ENCODE measurements at places on chromosomes 5 and 9.

GRCh38 chr5:73118391-73118973, 1.9 kb upstream of the TMEM171 start:
- no peak for DNase-seq

- no peak for DNase-seq
Measured at GRCh38 chr5:150675069-150675468, 14.0 kb downstream of the MYOZ3 start.

DNA sequence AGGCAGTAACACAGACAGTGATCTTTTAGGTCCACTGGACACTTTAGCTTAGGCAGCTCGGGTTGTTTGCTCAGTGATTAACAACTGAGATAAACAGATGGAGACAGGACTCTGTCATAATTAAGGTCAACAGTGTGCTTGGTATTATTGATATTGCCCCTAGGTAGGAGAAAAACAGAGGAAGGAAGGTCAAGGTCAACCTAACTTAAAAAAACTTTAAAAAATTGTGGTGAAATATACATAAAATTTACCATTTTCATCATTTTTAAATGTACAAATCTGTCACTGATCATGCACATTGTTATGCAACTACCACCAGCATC, 2.1 kb upstream of the HSPA4 start:
- no peak for DNase-seq

DNA sequence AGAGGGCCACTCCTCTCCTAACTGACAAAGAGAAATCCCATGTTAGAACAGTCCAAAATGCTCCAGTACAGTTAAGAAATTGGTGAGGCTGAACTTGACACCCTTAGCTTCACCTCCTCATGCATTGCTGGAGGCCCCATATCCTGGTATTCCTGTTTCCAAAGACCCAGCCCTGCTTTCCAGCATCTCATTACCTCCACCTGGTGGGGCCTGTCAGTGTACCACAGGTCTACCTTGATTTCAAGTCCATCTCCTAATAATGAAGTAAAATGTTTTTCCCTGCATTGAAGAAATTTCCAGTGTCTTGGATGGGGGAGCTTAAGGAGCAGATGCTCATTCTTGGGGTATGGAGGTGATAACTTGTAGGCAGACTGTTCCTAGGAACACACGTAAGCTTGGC, 70.6 kb upstream of the S1PR3 start:
- no peak for DNase-seq

- DNase-seq: no peak
Measured at GRCh38 chr5:160134332-160134731, 15.1 kb upstream of the PWWP2A start.

GRCh38 chr9:131270171-131271015, 5.9 kb downstream of the FAM78A start:
- no peak for DNase-seq

GRCh38 chr5:9066349-9066748, 479.5 kb downstream of the SEMA5A start:
- no peak for DNase-seq

DNA sequence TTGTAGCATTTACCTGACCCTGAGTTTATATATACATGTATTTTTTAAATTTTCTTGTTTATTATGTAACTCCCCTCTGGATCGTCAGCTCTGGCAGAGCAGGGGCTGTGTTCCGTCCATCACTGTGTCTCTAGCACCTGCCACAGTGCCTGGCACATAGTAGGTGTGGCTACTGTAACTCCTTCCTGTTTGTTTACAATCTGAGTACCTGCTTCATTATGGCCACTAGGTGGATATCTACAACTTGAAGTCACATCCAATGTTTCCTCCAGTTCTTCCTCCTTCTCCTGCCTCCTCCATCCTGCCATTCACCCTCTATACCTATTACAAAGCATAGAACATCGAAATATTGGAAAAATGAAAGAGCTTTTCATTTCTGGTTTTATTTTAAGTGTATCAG, 14.2 kb upstream of the PPP1R2B start:
- no peak for DNase-seq

DNA sequence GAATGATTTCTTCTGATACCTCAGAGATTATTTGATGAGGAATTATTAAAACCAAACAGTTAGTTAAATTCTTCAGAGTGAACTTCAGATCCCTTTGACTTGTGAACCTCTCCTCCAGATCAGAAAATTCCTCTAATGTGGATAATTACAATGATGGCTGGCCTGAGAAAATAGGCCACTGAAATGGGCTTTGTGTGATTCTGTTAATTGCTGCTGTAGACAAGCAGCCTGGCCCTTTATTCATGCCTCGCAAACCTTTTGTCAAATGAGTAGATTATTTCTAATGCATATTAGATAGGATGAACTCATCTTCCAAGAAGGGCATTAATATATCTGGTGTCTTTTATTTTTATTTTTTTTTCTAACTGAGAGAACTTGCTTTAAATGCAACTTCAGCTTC, 855.2 kb downstream of the TLE4 start:
- no peak for DNase-seq

DNA sequence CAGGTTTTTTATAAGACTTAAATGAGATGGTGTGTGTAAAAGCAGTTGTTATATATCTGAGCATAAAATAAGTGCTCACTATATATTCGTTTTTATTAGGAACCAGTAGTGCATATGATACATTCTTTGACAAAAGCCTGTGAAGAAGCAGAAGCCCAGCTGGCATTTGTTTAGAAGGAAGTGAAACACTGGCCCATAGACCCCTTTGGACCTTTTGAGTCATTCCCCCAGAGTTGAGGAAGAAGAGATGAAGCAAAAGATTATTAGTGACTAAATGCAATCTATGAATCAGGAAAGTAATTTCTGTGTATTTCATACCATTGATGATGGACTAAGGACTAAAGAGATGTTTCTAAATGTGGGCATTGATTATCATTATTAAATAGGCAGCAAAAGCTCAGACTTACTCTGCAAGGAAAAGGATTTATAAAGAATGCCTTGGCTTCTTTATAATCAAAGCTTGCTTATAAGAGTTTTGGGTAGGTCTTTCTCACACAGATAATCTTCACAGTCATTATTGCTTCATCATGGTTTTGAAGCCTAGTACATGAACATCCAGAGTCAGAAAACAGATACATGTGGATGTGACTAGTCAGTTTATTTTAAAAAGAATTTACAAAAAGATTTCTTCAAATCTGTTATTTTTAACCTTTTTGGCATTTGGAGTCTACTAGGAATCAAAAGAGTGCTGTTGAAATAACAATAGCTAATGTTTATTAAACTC, 16.9 kb upstream of the FER start:
- DNase-seq: no peak

- DNase-seq: peak; percentile 28
Measured at GRCh38 chr9:37187713-37188439, 67.5 kb downstream of the ZCCHC7 start.

- no peak for DNase-seq
Measured at GRCh38 chr5:146366904-146367303, 28.3 kb downstream of the POU4F3 start.

DNA sequence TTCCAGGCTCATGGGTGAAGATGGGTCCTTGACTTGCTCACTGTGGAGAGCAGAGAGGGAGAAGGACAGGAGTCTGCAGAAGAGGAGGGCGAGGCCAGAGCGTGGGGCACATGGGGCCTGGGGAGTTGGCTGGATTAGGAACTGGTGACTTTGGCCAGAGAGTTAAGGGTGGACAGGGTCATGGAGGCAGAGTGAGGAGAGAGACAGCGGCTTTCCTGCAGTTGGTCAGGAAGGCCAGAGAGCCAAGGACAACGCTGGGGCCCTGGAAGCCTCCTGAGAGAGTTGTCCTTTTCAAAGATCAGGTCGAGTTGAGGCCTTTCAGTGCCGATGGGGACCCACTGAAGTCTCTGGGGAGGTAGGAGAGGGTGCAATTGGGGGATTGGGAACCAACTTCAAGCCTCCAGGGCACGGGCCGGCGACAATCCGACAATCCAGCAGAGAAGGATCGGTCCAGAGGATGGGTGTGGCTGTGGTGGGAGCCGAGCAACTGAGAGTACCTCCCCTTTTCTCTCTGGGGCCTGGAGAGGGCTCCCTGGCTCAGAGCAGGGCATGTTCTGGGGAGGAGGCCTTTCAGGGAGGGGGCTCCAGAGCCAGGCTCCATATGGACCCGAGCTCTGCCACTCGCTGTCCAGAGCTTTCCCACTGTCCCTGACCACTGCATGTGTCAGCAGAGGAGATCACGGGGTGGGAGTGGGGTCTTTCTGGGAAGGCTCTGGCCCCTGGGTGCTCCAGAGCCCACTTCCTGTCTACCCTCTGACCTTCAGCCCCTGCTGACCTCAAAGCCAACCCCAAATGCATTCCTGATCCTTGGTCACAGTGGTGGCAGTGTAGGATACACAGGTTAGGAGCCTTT, 7.5 kb upstream of the PHYHD1 start:
- DNase-seq: no peak

All from fibroblast of skin of right biceps (primary cell).